Stimulated activated CD4-positive, alpha-beta T cell treated with anti-CD3 and anti-CD28 coated beads, Interleukin-15, amount 100 ng/mL, for 1 hour (primary cell): ENCODE measurements at places on chromosomes 3 and 15.

- no peak for DNase-seq
Measured at GRCh38 chr15:78457101-78457500, 19.1 kb downstream of the IREB2 start.

DNA sequence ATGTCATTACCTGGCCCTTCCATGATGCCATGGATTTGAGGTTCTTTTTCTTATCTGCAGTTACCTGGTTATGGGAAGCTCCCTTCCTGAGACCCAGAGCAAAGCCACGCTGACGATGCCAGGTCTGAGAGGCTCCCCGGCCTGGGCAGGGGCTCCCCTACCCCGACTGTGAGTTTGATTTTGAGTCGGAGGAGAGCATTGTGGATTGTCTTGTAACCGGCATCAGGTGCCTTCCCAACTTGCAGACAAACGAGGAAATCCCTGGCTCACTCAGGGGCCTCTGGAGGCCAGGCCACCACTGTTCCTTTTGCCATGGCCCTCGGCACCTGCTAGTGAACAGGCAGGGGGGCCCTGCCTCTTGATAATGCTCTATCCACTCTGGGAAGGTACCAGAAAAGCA lies 151.4 kb downstream of the ATP10A start:
- DNase-seq, result no peak

- no peak for DNase-seq
Measured at GRCh38 chr15:26073430-26074333, 210.6 kb upstream of the ATP10A start.

DNA sequence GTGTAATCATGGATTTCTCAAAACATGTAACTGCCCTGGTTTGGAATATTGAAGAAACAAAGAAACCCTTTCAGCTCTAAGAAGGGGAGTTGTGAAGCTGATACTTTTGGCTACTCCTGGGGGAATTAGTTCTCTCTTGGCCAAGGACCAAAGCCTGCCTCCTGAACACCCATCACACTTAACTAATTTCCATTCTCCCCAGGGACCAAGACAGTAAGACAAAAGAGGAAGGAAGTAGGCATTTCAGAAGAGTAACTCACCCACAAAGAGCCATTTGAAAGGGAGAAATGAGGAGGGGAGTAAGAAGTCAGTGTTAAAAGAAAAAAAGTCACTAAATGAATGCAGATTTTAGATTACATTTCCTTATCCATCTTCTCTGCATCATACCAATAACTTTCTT lies 328.0 kb upstream of the SOX2 start:
- DNase-seq, result no peak

DNA sequence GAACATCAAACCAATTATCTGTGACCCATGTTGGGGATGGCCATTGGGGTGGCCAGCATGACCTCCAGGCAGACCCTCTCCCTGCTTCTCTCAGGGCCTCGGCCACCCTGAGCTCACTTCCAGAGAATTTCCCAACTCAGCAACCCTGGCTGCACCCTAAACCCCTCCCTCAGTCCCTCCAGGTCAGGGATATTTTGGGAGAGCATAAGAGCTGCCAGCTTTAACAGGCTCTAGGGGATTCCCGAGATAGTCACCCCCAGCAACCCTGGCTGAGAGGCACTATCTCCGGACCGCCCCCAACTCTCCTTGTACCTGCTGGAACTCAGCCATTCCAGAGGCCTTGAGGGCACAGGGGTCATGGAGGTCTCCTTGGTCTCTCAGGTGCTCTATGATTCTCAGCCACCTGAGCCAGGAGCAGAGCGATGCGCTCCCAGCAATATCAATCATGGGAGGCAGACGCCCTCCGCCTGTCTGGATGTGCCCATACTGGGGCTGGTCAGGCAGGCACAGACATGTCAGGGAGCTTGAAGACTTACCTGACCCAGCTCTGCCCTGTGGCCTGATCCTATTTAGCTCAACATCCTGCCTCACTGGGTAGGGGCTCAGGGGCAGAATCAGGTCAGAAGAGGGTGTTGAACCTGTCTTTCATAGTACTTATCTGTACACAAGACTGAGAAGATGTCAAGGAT lies 34.9 kb upstream of the CILP start:
- DNase-seq, result no peak
